Stimulated activated CD8-positive, alpha-beta memory T cell treated with anti-CD3 and anti-CD28 coated beads, Interleukin-15, amount 100 ng/mL, for 1 hour (primary cell): ENCODE measurements at places on chromosomes 11 and 22.
A peak's percentile ranks its signal among the peaks of the same experiment; 100 is the strongest.

GRCh38 chr22:42621505-42622002 is 6.9 kb upstream of the POLDIP3 start:
- DNase-seq: peak; percentile 20

- DNase-seq: no peak
Observed at GRCh38 chr22:23079240-23079768, 9.0 kb downstream of the GNAZ start.

DNA sequence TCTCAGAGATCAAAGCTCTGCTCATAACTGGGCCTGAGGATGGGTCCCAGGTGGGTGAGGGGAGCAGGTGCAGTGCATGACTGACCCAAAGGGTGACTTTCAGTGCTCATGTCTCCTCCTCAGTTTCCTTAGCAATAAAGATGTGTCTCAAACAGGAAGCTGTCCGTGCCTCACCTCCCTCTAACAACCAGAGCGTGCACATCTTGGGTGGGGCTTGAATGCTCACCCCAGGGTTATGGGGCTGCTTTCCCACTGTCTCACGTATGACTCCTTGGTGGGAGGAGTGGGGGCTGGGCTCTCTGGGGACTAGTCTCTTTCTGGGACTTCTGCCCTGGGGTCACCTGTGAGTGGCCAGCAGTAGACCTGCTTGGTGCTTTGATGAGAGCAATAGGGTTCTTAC is 53.9 kb upstream of the PHOX2A start:
- DNase-seq: no peak

DNA sequence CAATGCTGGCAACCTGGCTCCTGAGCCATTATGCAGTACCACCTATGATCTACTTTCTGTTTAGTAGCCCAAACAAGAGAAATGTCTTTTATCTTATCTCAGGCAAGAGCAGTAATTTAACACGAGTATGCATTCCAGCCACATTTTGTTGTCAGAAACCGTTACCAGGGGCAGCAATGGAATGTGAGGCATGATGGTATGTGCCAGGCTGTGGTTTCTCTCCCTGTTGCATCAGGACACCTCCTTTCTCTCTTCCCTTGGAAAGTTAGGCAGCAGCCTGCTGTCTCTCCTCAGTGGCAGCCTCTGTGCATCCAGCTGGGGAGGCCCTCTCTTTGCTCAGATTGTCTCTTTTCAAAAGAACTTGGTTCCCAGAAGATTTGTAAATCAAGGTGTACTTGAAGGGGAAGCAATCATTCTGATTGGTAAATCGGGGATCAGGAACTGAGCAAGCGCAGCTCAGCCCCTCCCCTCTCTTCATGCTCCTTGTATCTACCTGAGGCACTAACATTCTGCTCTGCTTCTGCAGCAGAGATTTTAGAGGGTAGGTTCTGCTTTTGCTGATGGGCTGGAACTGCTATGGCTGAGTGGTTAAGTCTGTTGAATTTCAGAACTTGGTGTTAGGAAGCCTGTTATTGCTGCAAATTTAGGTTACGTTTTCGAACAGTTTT is 229.2 kb downstream of the ADAMTS15 start:
- DNase-seq: no peak

GRCh38 chr11:70594031-70594430 is 195.7 kb downstream of the CTTN start:
- DNase-seq: no peak

DNA sequence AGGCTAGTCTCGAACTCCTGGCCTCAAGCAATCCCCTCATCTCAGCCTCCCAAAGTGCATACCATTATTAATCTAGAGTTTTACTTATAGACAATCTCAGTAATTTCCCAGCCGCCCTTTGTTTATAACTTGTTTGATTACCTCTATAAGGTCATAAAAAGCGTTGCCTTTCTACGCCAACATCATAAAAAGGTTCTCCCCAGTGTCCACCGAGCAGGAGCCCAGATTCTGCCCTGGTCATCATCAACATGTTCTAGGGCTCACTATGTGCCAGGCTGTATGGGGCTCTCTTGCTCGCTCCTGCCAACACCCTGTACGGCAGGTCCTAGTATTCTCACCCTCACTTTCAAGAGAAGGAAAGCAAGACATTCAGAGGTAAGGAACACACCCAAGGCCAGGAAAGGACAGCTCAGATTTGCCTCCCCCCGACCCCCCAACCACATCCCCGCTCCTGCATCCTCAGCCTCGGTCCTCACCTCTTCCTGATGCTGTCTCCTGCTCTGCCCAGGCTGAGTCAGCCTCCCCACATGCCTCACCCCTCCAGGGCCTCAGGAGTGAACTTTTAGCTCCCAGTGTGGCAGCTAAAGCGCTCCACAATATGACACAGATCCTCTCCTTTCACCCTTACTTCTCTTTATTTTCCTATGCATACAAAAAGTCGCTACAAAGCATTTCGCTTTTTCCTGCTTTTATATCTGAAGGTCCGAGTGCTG is 14.3 kb downstream of the ARFGAP3 start:
- DNase-seq: no peak

GRCh38 chr11:8035200-8035855 is 45.7 kb upstream of the TUB start:
- no peak for DNase-seq

- peak; percentile 18 for DNase-seq
Observed at GRCh38 chr11:118705111-118705741, 25.8 kb upstream of the TREH start.

GRCh38 chr22:29143941-29144785 is 61.5 kb upstream of the EMID1 start:
- DNase-seq: no peak

GRCh38 chr11:91707652-91708482 is 516.8 kb upstream of the FAT3 start:
- DNase-seq: no peak

GRCh38 chr11:68551223-68551622 is 90.7 kb downstream of the PPP6R3 start:
- no peak for DNase-seq

- DNase-seq: no peak
Observed at GRCh38 chr11:97544431-97544830, 1154.6 kb downstream of the JRKL start.

DNA sequence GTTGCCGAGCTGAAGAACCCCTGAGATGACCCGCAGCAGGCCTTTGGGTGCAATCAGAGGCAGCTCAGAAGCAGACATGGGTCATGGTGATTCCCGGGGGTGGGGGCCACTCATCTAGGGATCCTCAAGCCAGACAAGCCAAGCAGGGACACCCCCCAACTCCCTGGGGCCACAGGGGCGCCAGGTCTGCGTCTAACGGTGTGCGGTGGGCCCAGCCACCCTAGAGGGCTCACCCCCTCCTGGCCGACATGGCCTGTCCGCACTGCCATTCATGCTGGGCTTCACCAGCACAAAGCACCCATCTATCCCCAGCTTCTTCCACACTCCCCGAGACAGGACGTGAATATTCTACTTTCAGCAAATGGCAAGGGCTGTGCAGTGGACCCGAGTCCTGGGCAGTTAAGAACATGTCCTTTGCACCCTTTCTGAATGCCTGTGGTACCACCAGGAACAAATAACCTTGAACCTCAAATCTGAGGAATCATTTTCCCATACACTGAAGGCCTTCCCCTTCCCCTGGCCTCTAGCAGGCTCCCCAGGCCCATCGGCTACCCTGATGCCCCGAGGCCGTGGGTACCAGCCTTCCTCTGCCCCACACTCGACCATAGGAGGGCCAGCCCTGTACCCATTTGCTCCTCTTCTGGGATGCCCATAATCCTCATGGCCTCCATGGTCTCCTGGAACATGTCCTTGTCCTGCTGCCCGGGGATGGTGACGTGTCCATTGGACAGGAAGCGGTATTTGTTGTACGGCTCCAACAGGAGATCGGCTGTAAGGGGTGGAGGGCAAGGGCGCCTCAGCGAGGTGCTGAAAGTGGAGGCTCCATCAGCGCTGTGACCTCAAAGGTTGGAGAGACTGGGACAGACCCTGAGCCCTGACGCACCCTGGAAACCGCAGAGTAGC is 66.9 kb downstream of the APOL1 start:
- DNase-seq: no peak
